ENCODE measurements at places on chromosomes 6 and 20.

- no peak for DNase-seq
These were observed 32.1 kb downstream of the LRFN2 start for GRCh38 chr6:40555092-40555491.

GRCh38 chr6:34358389-34358905 lies 34.0 kb downstream of the NUDT3 start:
- peak; percentile 17 for DNase-seq

- no peak for DNase-seq
These were observed 229.0 kb downstream of the FOXC1 start for GRCh38 chr6:1838604-1839213.

GRCh38 chr20:19129976-19130612 lies 82.3 kb upstream of the SLC24A3 start:
- peak; percentile 14 for DNase-seq
